ENCODE measurements at places on chromosomes 7 and 10. TPM values are rescaled to one million over a fixed set of nuclear protein-coding genes. Genes with fewer than 3 reads are reported as not detected.

DNA sequence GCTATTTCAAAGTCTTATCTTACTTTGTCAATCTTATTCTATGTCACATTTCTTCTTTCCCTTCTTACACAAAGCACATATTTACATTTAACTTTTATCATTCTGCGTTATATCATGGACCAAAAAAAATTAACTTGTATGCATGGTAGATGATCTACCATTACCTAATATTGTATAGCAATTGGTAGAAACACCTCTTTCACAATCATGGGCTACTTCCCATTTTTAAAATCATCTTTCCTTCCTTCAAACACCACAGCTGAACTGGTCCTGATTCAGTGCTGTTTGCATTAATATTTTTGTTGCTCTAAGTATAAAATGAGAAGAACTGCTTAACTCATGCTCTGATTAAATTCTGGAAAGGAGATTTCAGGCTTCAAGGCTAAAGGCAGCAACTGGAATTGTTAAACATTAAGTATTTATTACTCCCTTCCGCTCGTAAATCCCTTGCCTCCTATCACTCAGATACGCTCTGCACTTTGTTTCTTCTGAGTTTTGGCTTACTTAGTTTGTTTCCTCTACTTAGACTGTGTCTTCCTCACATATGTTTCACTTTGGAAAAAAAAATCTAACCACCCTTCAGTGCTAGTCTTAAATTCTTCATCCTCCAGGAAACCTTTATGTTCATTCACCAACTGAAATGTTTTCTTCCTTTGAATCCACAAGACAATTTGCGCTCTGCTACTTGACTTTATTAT, 901.4 kb downstream of the PCDH15 start:
- peaks cover 4% of the 10 kb centered on the region for H3K4me1 ChIP-seq
- DNase-seq = no peak
- H3K36me3 ChIP-seq = no peaks in the 10 kb centered on the region
- H3K27me3 ChIP-seq = no peaks in the 10 kb centered on the region
- H3K4me3 ChIP-seq = no peak overlapping the region

DNA sequence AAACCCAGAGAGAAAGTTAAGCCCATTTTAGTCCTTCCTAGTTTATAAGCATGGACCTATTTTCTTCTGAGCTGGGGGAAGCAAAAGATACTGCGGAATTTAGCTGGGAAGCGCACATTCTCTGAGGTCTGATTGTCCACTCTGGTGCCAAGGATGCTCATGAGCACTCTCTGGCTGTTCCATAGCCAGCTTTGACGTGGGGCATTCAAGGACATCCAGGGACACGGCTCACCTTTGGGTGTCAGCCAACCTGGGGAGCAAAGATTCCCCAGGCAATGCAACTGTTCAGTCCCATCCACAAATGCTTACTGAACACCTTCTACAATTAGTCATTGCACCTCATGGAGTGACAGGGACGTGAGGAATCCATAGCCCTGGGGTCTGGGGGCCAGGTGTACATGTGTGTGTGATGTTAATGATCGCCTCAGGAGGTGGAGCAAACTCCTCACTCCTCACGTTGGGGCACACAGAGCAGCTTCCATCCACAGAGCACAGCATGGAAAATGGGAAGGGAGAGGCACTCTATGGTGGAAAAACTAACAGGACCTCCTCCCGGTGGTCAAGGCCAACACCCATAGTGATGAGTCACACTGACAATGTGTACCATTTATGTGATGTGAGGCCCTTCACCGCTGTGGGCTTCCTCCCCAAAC, 67.5 kb upstream of the IGFBP3 start:
- peaks cover 17% of the 10 kb centered on the region for H3K4me1 ChIP-seq
- no peak overlapping the region for H3K27ac ChIP-seq
- no peak for DNase-seq
- no peaks in the 10 kb centered on the region for H3K36me3 ChIP-seq

DNA sequence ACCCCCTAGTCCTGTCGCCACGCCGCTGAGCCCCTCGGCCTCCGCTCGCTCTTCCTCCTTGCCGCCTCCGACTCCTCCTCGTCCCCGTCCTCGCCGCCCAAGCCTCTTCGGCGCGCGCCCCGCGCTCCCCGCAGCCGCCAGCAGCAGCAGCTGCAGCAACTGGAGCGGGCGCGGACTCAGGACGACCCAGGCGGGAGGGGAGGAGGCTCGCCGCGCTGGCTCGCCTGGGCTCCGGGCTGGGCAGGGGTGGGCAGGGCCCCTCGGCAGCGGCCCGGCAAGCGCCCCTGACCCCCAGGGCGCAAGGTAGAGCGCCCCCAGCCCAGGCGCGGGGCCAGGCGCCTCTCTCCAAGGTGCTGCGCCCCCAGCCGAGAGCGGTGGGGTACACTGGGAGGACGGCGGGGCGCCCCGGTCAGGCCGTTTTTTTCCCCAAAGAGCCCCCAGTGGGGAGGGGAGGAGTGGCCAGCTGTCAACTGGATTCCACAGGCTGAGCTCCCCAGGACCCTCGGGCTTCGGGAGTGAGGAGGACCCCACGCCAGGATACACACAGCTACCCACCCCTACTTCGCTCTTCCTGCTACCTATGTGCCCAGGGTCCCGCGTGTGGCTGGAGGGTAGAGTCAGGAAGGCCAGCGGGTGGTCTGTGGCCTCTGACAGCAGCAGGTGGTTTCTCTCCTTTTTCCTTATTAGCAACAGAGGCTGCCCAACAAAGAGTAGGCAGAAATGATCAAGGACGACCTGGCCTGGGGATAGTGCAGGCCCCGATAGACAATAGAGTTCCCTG, 903 bp upstream of the KCNMA1 start:
- peaks cover 8% of the 10 kb centered on the region for H3K4me1 ChIP-seq
- H3K27me3 ChIP-seq = peaks cover 77% of the 10 kb centered on the region
- peak; percentile 46 for DNase-seq
- peaks cover 2% of the 10 kb centered on the region for H3K36me3 ChIP-seq

- H3K4me3 ChIP-seq = no peak overlapping the region
- H3K4me1 ChIP-seq = no peaks in the 10 kb centered on the region
- H3K27me3 ChIP-seq = no peaks in the 10 kb centered on the region
- DNase-seq = no peak
Measured at GRCh38 chr7:158127241-158127640, 460.4 kb downstream of the PTPRN2 start.

Gene FAM237B
- not detected for total RNA-seq

Measured in neural crest cell (in vitro differentiated cells).